ENCODE measurements at places on chromosomes 13 and 19.

GRCh38 chr19:7742991-7743390, 4.3 kb downstream of the CD209 start:
- H3K4me1 ChIP-seq = peaks cover 15% of the 10 kb centered on the region
- peaks cover 2% of the 10 kb centered on the region for H3K36me3 ChIP-seq
- H3K4me3 ChIP-seq = no peak overlapping the region

GRCh38 chr19:4932711-4933110, 23.4 kb downstream of the UHRF1 start:
- H3K4me3 ChIP-seq = no peak overlapping the region
- H3K27ac ChIP-seq = no peak overlapping the region
- peaks cover 77% of the 10 kb centered on the region for H3K36me3 ChIP-seq
- DNase-seq = no peak

DNA sequence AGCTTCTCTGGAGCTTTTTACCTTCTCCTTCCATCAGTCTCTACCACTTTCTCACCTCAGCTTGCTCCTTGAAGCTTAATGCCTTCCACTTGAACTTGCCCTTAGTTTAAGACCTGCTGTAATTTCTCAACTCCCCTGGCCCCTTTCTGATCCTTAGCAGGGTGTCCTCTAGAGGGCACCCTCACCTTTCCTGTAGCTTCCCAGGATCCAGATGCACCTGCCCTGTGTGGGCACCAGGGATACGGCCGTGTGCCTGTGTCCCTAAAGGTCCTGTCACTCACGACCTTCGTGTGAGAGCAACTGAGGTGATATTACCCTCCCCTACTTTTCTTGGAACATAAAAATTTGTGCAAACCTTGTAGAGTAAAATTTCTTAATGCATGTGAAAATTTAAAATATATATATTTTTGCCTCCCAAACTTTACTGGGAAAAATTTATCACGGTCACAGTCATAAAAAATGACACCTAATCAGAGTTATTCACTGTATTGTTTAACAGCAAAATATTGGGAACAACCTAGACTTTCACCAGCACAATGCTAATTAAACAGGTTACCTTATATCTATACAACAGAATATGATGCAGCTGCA, 46.4 kb downstream of the PSG3 start:
- no peaks in the 10 kb centered on the region for H3K4me1 ChIP-seq
- no peaks in the 10 kb centered on the region for H3K36me3 ChIP-seq
- DNase-seq = peak; percentile 18
- H3K27ac ChIP-seq = no peak overlapping the region
- H3K4me3 ChIP-seq = no peak overlapping the region

- no peaks in the 10 kb centered on the region for H3K27me3 ChIP-seq
- no peak overlapping the region for H3K27ac ChIP-seq
- H3K36me3 ChIP-seq = no peaks in the 10 kb centered on the region
- H3K4me3 ChIP-seq = no peak overlapping the region
These were observed 605.7 kb downstream of the FGF9 start for GRCh38 chr13:22276616-22277015.

DNA sequence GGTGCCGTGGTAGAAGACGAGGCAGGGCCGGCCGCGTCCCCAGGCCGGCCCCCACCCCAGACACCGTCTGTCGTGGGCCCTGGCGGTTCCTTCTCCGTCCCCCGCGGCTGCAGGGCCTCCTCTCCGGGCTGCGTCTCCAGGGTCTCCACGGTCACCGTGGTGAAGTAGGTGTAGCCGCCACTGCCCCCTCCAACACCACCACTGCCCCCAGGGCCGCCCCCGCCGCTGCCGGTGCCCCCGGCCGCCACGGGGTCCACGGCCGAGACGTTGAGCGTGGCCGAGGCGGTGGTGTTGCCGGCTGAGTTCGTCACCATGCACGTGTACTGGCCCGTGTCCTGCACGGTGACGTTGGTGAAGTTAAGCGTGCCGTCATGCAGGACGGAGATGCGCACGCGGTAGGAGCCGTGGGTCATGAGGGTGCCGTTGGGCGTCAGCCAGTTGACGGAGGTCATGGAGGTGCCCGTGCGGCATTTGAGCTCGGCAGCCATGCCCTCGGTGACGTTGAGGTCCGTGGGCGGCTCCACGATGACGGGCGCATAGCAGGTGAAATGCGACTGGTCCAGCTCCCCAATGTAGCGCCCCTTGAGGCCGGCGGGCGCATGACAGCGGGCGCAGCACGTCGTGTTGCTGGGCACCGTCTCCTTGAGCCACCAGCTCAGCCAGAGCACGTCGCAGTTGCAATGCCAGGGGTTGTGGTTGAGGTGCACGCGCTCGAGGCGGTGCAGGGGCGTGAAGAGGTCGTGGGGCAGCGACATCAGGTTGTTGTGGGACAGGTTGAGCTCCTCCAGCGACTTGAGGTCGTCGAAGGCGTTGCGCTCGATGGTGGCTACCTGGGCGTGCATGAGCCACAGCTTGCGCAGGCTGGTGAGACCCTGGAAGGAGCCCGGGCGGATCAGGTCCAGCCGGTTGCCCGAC, 4.6 kb upstream of the ASPDH start:
- H3K27me3 ChIP-seq = peaks cover 27% of the 10 kb centered on the region
- no peak overlapping the region for H3K4me3 ChIP-seq
- no peak for DNase-seq
- no peak overlapping the region for H3K27ac ChIP-seq
- no peaks in the 10 kb centered on the region for H3K36me3 ChIP-seq
- H3K4me1 ChIP-seq = peaks cover 3% of the 10 kb centered on the region

- no peak for DNase-seq
- H3K27me3 ChIP-seq = no peaks in the 10 kb centered on the region
- H3K27ac ChIP-seq = no peak overlapping the region
- H3K4me1 ChIP-seq = peaks cover 31% of the 10 kb centered on the region
- peaks cover 13% of the 10 kb centered on the region for H3K36me3 ChIP-seq
These were observed 34.3 kb downstream of the MICU2 start for GRCh38 chr13:21569686-21570085.

DNA sequence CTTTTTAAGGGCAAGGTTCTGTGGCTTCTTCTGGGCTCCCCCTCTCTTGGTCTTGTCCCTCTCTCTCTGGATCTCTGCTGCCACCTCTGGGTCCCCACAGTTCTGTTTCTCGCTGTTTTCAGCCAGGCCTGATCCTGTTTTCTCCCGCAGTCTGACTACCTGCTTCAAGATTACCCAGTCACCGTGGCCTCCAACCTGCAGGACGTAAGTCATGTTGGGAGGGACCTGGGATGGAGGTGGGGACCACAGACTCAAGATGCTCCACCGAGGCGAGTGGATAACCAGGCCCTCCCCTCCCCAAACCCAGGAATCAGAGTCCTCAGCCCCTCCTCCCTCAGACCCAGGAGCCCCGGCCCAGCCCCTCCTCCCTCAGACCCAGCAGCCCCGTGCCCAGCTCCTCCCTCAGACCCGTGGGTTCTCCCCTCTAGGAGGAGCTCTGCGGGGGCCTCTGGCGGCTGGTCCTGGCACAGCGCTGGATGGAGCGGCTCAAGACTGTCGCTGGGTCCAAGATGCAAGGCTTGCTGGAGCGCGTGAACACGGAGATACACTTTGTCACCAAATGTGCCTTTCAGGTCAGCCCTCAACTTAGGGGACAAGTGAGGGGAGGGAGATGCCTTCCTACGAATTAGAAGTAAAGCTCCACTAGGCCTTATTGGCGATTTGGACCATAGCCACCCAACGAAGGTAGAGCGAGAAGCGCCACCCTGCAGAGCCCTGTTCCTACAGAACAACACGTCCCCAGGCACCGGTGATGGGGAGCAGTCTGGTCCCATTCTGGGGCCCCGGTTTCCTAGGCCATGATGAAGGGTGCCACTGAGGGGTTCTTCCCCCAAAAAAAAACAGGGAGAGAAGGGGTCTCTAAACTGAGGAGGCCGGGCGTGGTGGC, 2.2 kb downstream of the FLT3LG start:
- H3K27ac ChIP-seq = peak overlapping the region; percentile 95
- peaks cover 9% of the 10 kb centered on the region for H3K36me3 ChIP-seq
- peak overlapping the region; percentile 88 for H3K4me3 ChIP-seq
- peaks cover 54% of the 10 kb centered on the region for H3K4me1 ChIP-seq
- DNase-seq = peak; percentile 91

DNA sequence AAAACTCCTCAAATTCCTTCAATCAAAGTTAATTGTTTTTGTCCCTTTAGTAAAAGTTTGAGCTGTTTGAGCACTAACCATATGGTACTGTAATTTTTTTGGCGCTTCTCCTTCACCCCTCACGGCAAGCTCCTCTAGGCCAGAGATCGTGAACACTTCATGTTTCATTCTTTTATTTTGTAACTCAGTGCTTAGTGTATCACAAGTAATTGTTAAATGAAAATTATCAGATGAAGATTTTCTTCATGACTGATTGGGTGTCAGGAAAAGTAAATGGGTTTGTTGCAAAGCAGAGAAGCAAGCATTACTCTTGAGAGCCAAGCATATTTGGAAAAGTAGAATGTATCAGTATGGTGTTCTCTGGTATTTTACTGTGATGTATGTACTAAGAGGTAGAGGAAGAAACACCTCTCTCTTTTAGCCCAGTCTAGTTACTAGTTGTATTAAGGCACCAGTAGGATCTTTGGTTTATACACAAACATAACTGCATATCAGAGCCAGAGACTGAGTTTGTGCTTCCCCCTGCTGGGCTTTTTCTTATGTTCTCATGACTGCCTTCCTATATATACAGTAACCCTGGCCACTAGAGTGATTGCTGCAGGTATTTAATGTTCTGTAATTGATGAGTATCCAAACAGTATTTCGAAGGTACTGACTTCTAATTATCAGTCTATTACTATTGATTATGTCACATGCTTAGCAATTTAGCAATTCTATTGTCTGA, 202.3 kb upstream of the KLHL1 start:
- peak; percentile 8 for DNase-seq
- H3K36me3 ChIP-seq = no peaks in the 10 kb centered on the region
- H3K27me3 ChIP-seq = no peaks in the 10 kb centered on the region
- no peak overlapping the region for H3K27ac ChIP-seq

DNA sequence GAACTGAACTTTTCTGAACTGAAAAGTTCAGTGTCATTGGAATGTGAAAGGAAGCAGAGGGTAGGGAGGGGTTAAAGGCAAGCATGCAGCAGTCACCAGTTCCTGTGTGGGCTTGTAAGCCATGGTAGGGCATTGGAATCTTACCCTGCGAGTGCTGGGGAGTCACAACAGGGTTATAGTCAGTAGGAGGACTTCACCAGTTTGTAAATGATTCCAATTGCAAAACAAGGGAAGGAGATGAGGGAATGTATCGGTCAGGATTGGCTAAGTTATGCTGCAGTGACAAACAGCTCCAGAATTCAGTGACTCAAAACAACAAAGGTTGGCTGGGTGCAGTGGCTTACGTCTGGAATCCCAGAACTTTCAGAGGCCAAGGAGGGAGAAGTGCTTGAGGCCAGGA, 12.8 kb downstream of the LYPD3 start:
- H3K4me3 ChIP-seq = no peak overlapping the region
- DNase-seq = no peak
- no peak overlapping the region for H3K27ac ChIP-seq
- no peaks in the 10 kb centered on the region for H3K27me3 ChIP-seq
- peaks cover 6% of the 10 kb centered on the region for H3K4me1 ChIP-seq
- H3K36me3 ChIP-seq = no peaks in the 10 kb centered on the region

- H3K4me1 ChIP-seq = peaks cover 2% of the 10 kb centered on the region
- no peaks in the 10 kb centered on the region for H3K27me3 ChIP-seq
- DNase-seq = no peak
- H3K36me3 ChIP-seq = peaks cover 21% of the 10 kb centered on the region
- no peak overlapping the region for H3K4me3 ChIP-seq
These were observed 41.7 kb upstream of the TFDP1 start for GRCh38 chr13:113542751-113543424.

DNA sequence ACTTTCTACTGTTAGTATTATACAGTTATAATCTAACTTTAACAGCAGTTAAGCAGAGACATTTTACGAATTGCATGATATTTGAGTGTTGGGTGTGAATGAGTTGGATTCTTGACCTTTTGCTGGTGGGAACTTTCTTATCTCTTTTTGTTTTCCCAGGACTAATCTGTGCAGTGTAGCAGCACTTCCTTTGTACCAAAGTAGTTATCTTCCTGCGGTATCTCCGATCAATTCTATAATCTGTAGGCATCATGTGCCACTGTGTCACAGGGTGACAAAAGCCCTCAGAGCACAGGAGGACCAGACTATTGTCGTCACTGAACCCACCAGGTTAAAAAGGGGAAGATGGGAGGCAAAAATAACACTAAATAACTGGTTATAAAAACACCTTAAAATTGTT, 823.5 kb downstream of the GPC5 start:
- H3K27ac ChIP-seq = no peak overlapping the region
- no peaks in the 10 kb centered on the region for H3K36me3 ChIP-seq
- no peak for DNase-seq
- no peak overlapping the region for H3K4me3 ChIP-seq
- H3K27me3 ChIP-seq = peaks cover 5% of the 10 kb centered on the region

- H3K36me3 ChIP-seq = peaks cover 67% of the 10 kb centered on the region
- no peak overlapping the region for H3K4me3 ChIP-seq
- no peak for DNase-seq
- H3K27ac ChIP-seq = no peak overlapping the region
- H3K27me3 ChIP-seq = no peaks in the 10 kb centered on the region
These were observed 5.7 kb downstream of the ZNF566 start for GRCh38 chr19:36483653-36484052.

DNA sequence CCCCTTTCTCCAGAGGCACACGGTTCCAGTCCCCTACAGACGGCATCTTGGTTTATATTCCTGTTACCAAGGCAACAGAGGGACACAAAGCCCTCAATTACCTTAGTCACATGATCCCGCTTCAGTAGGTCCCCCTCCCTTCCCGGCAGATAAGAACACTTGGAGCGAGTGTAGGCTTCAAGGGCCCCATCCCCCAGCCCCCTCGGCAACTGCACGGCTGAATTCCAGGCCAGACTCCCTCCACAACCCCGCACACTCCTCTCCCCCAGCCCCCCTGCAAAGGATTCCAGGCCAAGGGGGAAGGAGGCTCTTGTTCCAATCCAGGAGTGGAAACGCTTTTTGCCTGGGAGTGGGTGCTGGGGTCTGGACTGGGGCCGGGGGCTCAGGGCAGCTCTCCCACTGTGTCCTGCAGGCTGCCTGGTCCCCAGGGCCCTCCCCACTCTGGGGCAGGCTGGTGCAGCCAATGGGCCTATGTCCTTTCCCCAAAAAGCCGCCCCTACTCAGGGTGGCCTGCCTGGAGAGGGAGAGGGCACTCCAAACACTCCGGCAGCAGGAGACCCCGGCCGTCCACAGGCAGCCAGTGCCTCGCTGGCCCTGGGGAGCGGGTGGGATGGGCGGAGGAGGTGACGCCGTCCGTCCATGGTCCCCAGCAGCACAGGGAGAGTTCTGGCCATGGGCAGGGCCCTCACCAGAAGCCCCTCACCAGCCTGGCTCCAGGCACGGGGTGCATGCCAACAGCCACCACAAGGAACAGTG, 62.6 kb downstream of the MLLT1 start:
- no peak for DNase-seq
- H3K4me3 ChIP-seq = no peak overlapping the region
- peaks cover 2% of the 10 kb centered on the region for H3K36me3 ChIP-seq
- H3K27me3 ChIP-seq = no peaks in the 10 kb centered on the region

- H3K27ac ChIP-seq = no peak overlapping the region
- peaks cover 3% of the 10 kb centered on the region for H3K27me3 ChIP-seq
- peaks cover 1% of the 10 kb centered on the region for H3K4me1 ChIP-seq
- no peak overlapping the region for H3K4me3 ChIP-seq
- no peaks in the 10 kb centered on the region for H3K36me3 ChIP-seq
These were observed 52.0 kb downstream of the RAB20 start for GRCh38 chr13:110509478-110509926.

- peak within 1 kb of the TSS; percentile 96 for H3K4me3 ChIP-seq
- H3K27me3 ChIP-seq = no peaks in the 10 kb centered on the region
- peak within 1 kb of the TSS; percentile 95 for H3K27ac ChIP-seq
- H3K4me1 ChIP-seq = peaks cover 42% of the 10 kb centered on the region
- DNase-seq = peak; percentile 85
These were observed at the start of gene TUBGCP3 for GRCh38 chr13:112587764-112588489. TSS of gene TUBGCP3 (minus strand) at chr13:112588153. CDS start at chr13:112587980, 173 bp downstream.

Data from activated naive CD4-positive, alpha-beta T cell treated with anti-CD3 and anti-CD28 coated beads for 36 hours (primary cell).